ENCODE measurements at places on chromosomes 16 and 17.

DNA sequence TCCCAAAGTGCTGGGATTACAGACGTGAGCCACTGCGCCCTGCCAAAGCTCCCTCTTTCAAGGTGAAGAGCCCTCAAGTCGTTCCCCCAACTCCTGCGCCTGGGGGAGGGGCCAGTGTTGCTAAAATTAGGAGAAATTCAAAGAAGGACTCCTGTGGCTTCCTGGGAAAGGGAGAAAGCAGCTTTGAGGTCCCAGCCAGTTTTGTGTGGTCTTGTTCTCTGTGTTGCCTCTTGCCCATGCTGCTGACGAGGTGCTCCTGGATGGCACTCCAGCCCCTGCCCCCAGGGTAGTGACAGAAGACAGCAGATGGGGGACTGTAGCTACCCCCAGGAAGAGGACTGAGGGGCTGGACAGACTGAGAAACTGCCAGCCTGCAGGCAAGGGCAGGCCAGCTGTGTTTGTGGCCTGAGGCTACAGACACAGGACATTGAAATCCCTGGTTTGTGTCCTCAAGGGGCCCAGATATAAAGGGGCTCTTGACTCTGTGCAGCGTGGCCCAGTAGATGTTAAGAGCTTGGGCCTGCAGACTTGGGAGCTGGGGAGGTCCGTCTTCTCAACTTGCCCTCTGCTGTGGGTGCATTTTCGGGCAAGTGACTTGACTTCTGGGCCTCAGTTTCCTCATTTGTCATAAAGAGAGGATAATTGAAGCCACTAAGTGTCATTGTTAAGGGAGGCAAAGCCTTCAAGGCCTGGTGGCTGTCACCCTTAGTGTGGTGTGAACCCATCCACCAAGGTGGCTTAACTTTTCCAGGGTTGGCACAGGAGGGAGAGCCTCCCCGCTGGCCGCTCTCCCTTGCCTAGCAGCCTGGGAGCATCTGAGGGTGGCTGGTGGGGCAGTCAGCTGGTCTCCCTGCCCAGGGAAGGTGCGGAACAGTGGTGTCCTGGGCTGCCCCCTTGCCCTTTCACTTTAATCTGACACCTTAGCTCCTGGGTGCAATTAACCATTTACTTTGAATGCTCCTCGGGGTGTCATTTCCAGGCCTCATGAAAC lies 4.1 kb downstream of the UBALD2 start:
- DNase-seq = no peak

GRCh38 chr16:56382459-56382858 lies 42.9 kb downstream of the AMFR start:
- DNase-seq = no peak

GRCh38 chr17:38584350-38584925 lies 21.3 kb downstream of the SRCIN1 start:
- DNase-seq = peak; percentile 65

GRCh38 chr16:81669473-81670350 lies 109.4 kb upstream of the PLCG2 start:
- no peak for DNase-seq

GRCh38 chr17:30352240-30352814 lies 18.5 kb upstream of the TMIGD1 start:
- no peak for DNase-seq

All from SW480 (cell line).